Brain microvascular endothelial cell (primary cell): ENCODE measurements at places on chromosomes 7 and 10.

- DNase-seq = no peak
These were observed 57.2 kb downstream of the DDC start for GRCh38 chr7:50507898-50508470.

DNA sequence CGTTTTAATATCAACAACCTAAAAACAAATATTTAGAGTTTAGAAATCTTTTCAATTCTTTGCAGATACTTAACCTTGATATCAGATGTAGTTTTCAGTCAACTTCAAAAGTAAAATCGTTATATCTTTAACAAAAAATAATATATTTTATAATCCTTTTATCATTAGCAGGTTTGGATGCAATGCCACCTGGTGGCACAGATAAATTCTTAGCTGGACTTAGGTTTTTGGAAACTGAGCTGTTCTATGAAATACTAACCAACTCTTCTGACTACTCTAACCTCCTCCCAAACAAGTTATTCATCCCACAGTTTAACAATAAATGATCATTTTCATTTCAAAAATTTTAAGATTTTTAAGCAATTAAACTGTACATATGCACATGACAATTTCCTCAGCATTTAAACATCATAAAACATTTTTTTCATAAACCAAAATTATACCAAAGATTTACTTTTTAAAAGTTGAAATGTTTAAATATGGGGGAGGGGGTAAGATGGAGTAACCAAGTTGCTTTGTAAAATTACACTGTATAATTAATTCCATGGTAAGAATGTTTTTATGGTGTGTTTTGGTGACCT, 56.9 kb downstream of the HIBADH start:
- peak; percentile 41 for DNase-seq

GRCh38 chr10:52570490-52570889, 202.1 kb downstream of the MBL2 start:
- no peak for DNase-seq

DNA sequence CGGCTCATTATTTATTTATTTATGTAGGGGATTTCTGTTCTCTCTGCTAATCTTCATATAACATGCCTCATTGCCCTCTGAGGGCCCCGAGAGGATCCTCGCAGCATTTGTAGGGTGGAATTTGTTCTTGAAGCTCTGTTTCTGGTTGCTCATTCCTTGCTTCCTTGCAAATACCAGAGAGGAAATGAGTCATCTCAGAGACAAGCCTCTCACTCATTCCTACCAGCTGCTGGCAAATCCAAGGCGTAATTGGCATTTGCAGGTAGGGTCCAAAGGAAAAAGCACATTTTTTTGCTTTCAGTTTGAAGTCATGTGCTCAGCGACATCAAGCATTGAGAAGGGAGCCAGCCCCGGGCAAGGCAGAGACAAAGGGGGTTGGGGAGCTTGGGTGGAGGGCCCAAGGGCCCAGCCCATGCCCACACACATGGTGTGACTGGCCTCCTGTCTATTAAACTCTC, 501.6 kb downstream of the GALNT17 start:
- DNase-seq = peak; percentile 94
